ENCODE measurements at places on chromosomes 16 and 17.

DNA sequence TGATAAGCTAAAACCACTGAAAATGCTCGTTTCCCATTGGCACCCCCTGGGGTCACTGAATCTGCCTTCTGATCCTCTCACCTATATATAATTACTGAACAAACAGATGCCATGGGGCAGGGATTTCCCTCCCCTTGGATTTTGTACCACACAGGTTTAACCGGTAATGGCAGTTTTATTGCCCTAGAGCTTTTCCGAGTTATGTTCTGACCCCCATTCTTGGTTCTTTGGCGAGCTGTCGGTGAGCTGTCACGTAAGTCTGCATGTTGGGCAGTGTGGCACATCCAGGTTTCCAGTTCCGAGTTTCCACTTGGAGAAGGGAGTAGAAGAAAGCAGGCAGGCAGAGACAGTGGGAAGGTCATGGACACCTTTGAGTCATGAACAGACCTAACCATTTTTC, 7.1 kb downstream of the TMEM97 start:
- H3K4me3 ChIP-seq = no peak overlapping the region
- DNase-seq = no peak
- peaks cover 34% of the 10 kb centered on the region for H3K4me1 ChIP-seq

DNA sequence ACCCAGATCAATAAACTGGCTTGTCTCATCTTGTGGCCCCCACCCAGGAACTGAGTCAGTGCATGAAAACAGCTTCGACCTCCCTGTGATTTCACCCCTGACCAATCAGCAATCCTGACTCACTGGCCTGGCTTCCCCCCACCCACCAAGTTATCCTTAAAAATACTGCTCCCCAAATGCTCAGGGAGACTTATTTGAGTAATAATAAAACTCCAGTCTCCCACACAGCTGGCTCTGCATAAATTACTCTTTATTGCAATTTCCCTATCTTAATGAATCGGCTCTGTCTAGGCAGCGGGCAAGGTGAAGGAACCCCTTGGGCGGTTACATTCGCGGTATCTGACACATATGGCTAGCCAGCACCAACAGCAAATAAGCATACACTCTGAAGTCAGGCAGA, 9.8 kb upstream of the RABEP1 start:
- H3K4me3 ChIP-seq = peak overlapping the region; percentile 5
- peaks cover 8% of the 10 kb centered on the region for H3K4me1 ChIP-seq
- no peak overlapping the region for H3K27ac ChIP-seq
- H3K27me3 ChIP-seq = no peaks in the 10 kb centered on the region

GRCh38 chr17:8315764-8316217, 5.8 kb downstream of the ARHGEF15 start:
- no peak overlapping the region for H3K4me3 ChIP-seq
- H3K4me1 ChIP-seq = no peaks in the 10 kb centered on the region
- H3K27me3 ChIP-seq = peaks cover 13% of the 10 kb centered on the region
- no peak for DNase-seq

DNA sequence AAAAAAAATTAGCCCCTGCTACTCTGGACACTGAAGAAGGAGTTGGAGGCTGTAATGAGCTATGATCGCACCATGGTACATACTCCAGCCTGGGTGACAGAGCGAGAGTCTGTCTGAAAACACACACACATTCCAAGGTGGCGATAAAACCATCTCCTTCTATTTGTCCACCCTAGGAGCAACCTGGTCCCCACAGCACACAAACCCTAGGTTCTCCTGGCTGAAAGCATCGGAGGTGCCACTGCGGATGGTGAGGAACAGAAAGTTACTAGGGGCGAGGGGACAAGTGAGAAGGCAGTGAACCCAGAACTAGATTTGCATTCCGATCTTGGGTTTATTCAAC, 1.4 kb upstream of the ECI1 start:
- DNase-seq = no peak
- no peaks in the 10 kb centered on the region for H3K27me3 ChIP-seq
- peak overlapping the region; percentile 49 for H3K27ac ChIP-seq
- H3K36me3 ChIP-seq = peaks cover 50% of the 10 kb centered on the region
- no peak overlapping the region for H3K4me3 ChIP-seq

GRCh38 chr16:22641131-22641628, 130.5 kb downstream of the NPIPB5 start:
- H3K36me3 ChIP-seq = no peaks in the 10 kb centered on the region
- DNase-seq = no peak
- H3K27me3 ChIP-seq = no peaks in the 10 kb centered on the region
- no peak overlapping the region for H3K27ac ChIP-seq
- H3K4me3 ChIP-seq = no peak overlapping the region
- H3K4me1 ChIP-seq = no peaks in the 10 kb centered on the region

DNA sequence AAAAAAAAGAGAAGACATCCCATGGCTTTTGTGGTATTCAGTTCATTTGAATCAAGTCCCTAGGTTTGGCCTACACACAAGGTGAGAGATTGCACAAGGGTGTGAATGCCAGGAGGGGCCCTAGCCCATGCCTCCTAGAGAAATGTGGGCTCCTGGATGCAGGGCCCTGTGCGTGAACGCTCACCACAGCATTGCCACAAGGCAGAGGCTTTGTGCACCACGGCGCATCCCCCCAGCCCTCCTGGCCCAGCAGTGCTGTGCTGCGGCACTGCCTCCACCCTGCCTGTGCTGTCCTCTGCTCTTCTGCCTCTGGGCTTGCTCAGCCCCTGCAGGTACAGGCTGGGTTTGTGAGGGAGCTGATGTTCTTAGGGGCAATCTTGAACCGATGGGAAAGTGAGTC, 80.9 kb upstream of the MED9 start:
- peaks cover 10% of the 10 kb centered on the region for H3K27me3 ChIP-seq
- no peaks in the 10 kb centered on the region for H3K36me3 ChIP-seq
- H3K4me3 ChIP-seq = no peak overlapping the region
- DNase-seq = no peak
- no peak overlapping the region for H3K27ac ChIP-seq

DNA sequence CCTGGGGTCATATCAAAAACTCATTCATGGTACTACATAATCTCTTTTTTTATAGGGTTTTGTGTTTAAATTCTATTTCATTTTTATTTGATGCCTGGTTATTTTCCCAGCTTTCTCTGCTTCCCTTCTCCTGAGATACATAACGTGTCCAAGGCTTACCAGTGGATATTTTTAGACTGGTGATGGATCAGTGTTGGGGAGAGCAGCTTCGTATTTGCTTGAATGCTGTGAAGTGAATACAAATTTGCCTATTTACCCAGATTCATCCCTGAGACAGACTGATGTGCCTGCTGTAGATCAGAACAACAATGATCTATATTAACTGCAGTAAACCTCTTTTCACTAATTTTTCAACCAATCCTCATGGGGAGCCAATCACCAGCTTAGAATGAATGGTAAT, 43.2 kb upstream of the FOXJ1 start:
- H3K36me3 ChIP-seq = peaks cover 34% of the 10 kb centered on the region
- H3K4me1 ChIP-seq = peaks cover 58% of the 10 kb centered on the region
- H3K27ac ChIP-seq = no peak overlapping the region
- H3K4me3 ChIP-seq = no peak overlapping the region

- H3K27ac ChIP-seq = no peak overlapping the region
- H3K27me3 ChIP-seq = no peaks in the 10 kb centered on the region
- H3K4me3 ChIP-seq = no peak overlapping the region
- DNase-seq = no peak
- peaks cover 22% of the 10 kb centered on the region for H3K4me1 ChIP-seq
These were observed 143.1 kb downstream of the CMIP start for GRCh38 chr16:81587626-81588160.

- no peak for DNase-seq
- no peak overlapping the region for H3K27ac ChIP-seq
- no peaks in the 10 kb centered on the region for H3K27me3 ChIP-seq
- H3K36me3 ChIP-seq = no peaks in the 10 kb centered on the region
These were observed 89.4 kb upstream of the TNRC6C start for GRCh38 chr17:77869041-77869599.

- no peak overlapping the region for H3K4me3 ChIP-seq
- H3K27me3 ChIP-seq = no peaks in the 10 kb centered on the region
- no peak overlapping the region for H3K27ac ChIP-seq
- no peak for DNase-seq
- H3K36me3 ChIP-seq = peaks cover 4% of the 10 kb centered on the region
These were observed 207.3 kb downstream of the CCDC182 start for GRCh38 chr17:57537524-57538410.

- no peak overlapping the region for H3K27ac ChIP-seq
- no peaks in the 10 kb centered on the region for H3K36me3 ChIP-seq
- H3K4me3 ChIP-seq = no peak overlapping the region
- H3K4me1 ChIP-seq = peaks cover 10% of the 10 kb centered on the region
- DNase-seq = no peak
These were observed 238.8 kb downstream of the MRTFB start for GRCh38 chr16:14309906-14310305.

- H3K36me3 ChIP-seq = peaks cover 51% of the 10 kb centered on the region
- peak overlapping the region; percentile 56 for H3K27ac ChIP-seq
- H3K4me3 ChIP-seq = no peak overlapping the region
- DNase-seq = peak; percentile 44
- H3K4me1 ChIP-seq = peaks cover 47% of the 10 kb centered on the region
These were observed 7.3 kb upstream of the VEZF1 start for GRCh38 chr17:57995076-57995956.

DNA sequence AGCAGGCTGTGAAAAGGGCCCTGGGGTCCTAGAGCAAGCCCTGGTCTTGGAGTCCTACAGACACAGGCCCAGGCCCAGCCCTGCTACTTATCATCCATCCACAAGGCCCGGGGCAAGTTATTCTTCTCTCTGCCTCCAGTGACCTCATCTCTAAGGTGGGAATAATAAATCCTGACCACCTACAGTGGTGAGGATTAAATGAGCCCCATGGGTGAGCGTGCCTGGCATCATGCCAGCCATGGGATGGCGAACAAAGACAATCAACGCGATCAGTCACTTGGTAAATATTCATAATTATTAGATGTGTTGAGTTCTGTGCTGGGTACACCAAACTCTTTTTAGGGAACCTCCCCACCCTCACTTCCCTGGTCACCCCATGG, 5.5 kb downstream of the KRT15 start:
- no peaks in the 10 kb centered on the region for H3K27me3 ChIP-seq
- H3K27ac ChIP-seq = no peak overlapping the region
- no peak overlapping the region for H3K4me3 ChIP-seq
- H3K4me1 ChIP-seq = no peaks in the 10 kb centered on the region

GRCh38 chr16:84404936-84405639, 36.8 kb downstream of the ATP2C2 start:
- no peak overlapping the region for H3K27ac ChIP-seq
- no peak for DNase-seq
- no peaks in the 10 kb centered on the region for H3K36me3 ChIP-seq
- peaks cover 27% of the 10 kb centered on the region for H3K27me3 ChIP-seq
- H3K4me1 ChIP-seq = peaks cover 2% of the 10 kb centered on the region

DNA sequence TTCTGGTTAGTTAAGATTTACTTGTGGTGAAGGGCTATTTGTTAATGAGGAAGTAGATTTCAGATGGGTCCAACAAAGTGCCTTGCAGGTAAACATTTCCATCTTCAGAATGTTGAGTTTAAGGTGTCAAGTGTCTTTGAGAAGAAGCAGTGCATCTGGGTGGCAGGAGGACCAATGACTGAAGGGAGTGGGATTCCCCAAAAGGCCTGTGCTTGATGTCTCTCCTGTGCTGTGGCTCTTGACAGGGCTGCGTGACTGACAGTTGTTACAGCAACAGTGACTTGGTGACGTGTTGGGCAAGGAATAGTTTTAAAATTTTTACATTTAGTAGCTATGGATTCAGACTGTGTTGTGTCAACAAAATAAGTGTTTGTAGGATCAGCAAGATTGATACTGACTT, 149.9 kb downstream of the PHKB start:
- H3K36me3 ChIP-seq = peaks cover 12% of the 10 kb centered on the region
- no peak overlapping the region for H3K27ac ChIP-seq
- no peak overlapping the region for H3K4me3 ChIP-seq
- no peaks in the 10 kb centered on the region for H3K27me3 ChIP-seq

- no peak for DNase-seq
- no peaks in the 10 kb centered on the region for H3K27me3 ChIP-seq
- H3K4me3 ChIP-seq = no peak overlapping the region
- no peak overlapping the region for H3K27ac ChIP-seq
These were observed 10.7 kb upstream of the LITAF start for GRCh38 chr16:11597235-11598095.

GRCh38 chr16:71384073-71384724, 25.7 kb downstream of the CALB2 start:
- H3K27ac ChIP-seq = no peak overlapping the region
- H3K4me3 ChIP-seq = no peak overlapping the region
- peaks cover 7% of the 10 kb centered on the region for H3K27me3 ChIP-seq

DNA sequence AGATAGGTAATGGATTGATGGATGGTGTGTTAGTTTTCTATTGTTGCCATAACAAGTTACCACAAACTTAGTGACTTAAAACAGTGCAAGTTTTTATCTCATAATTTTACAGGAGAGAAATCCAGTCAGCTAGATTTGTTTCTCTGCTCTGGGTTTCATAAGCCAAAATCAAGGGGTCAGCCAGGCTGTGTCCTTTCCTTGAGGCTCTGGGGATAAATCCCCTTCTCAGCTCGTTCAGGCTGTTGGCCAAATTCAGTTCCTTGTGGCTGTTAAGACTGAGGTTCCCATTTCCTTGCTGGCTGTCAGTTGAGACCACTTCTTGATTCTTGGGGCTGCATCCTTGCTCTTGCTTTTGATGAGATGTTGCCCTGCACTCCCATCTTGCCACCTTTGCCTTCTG, 204.9 kb upstream of the CDH13 start:
- H3K4me1 ChIP-seq = no peaks in the 10 kb centered on the region
- H3K27ac ChIP-seq = no peak overlapping the region
- no peak for DNase-seq
- H3K36me3 ChIP-seq = no peaks in the 10 kb centered on the region

- DNase-seq = no peak
- H3K36me3 ChIP-seq = peaks cover 8% of the 10 kb centered on the region
- no peak overlapping the region for H3K4me3 ChIP-seq
- no peaks in the 10 kb centered on the region for H3K27me3 ChIP-seq
- no peaks in the 10 kb centered on the region for H3K4me1 ChIP-seq
These were observed 155.7 kb downstream of the CCDC182 start for GRCh38 chr17:57589151-57590034.

DNA sequence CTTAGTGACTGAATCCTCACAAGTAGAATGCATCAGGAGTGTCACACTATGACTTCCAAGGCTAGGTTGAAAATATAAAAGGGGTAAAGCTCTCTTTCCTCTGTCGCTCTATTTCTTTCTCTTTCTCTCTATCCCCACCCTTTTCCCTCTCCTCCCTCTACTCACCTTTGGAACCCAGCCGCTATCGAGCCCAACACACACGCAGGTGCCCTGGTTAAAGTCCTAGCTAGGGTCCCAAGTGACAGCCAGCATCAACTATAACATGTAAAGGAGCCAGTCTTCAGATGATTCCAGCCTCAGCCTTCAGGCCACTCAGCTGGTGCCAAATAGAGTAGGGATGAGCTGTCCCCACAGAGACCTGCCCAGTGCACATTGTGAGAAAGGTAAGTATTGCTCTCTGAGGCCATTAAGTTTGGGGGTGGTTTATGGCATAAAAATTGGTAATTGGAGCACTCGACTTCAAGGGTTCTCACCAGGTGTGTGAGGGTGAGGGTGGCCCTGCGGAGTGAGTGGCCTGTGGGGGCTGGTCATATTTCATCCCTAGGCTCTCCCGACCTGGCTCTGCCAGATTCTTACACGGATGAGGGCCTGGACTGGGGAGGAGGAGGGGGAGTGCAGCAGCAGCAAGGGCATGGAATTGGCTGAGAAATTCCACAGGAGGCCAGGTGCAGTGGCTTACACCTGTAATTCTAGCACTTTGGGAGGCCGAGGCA, 14.9 kb upstream of the C16orf54 start:
- H3K27ac ChIP-seq = no peak overlapping the region
- H3K4me1 ChIP-seq = peaks cover 1% of the 10 kb centered on the region
- H3K36me3 ChIP-seq = no peaks in the 10 kb centered on the region
- peaks cover 2% of the 10 kb centered on the region for H3K27me3 ChIP-seq
- no peak overlapping the region for H3K4me3 ChIP-seq

GRCh38 chr17:62703261-62703775, 75.8 kb downstream of the MRC2 start:
- DNase-seq = no peak
- H3K4me1 ChIP-seq = peaks cover 3% of the 10 kb centered on the region
- H3K4me3 ChIP-seq = peak overlapping the region; percentile 21
- H3K27ac ChIP-seq = no peak overlapping the region
